Occipital lobe (tissue), 3 donors: ENCODE measurements at places on chromosomes 2 and 18. TPM values are rescaled to one million over a fixed set of nuclear protein-coding genes. Genes with fewer than 3 reads are reported as not detected.

- peak; percentile 19 for DNase-seq
Measured at GRCh38 chr2:126979039-126980003, 80.6 kb downstream of the TEX51 start.

GRCh38 chr18:28125051-28125450 lies 51.9 kb downstream of the CDH2 start:
- no peak for DNase-seq

DNA sequence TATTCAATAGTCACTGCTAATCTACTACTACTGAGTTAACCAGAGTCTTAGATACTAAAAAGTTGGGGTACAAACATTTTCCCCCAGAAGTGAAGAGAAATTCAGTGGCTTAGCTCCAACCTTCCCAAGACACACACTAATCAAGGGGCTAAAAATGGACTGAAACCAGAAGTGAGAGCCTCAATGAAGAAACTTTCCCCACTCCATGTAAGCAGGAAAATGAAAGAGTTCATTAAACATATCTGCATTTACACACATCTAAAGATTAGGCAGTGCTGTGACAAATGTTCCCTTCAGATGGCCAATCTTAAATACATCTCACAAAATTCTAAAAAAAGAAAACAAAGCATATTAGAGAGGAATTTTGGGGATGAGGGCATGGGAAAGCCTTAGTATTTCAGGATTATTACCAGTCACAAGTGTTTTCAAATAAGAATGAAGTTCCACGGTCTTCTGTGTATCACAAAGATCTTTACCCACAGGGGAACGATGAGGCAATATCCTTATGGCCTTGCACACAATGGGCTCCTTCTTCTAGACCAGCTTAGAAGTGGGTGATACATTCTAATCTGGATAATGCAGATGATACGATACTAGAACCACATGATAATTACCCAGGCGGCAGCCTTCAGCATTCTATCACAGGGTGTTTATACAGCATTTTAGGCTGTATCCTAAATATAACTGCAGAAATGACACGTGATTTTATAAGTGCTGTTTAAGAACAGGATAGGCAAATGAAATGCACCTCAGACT lies 17.1 kb downstream of the ANKRD44 start:
- no peak for DNase-seq

INHBB gene
- total RNA-seq = 5.0 TPM

COLEC11 gene
- 0.78 TPM for total RNA-seq

GRCh38 chr2:173238385-173238784 lies 116.3 kb upstream of the CDCA7 start:
- DNase-seq = no peak

DNA sequence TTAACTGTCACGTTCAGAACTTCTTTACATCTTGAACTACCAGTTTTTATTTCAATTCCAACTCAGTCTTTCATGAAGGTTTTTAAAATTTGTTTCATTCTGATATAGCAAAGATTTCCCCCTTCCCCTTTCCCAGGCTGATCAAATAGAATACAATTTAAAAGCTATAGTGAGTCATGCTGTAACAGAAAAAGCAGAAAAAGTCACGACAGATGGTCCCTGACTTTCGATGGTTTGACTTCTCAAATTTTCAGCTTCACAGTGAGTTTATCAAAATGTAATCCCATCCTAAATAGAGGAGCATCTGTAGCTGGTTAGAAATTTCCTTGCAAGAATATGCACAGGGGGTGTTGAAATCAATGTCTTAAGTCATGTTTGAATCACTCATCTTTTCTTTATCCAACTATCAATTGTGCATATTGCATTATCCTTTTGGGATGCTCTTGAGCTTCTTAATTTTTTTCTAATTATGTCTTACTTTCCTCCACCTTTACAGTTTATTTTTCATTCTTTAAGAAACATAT lies 500.3 kb downstream of the LRP1B start:
- no peak for DNase-seq

DNA sequence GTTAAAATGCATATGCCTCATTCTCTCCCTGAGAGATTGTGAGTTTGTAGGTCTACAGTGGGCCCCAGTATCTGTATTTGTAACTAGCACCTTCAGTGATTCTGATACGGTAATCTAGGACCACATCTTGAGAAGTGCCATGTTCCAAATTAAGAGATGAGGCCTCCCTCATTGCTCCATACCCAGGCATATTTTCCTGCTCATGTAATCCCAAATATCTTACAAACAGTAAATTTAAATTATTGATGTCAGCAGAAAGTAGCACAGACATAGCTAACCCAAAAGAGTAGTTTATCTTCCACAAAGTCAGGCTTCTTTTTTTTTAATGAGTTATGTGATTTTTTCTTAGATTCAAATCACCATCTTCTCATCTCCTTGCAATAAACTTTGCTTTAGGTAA lies 263.8 kb downstream of the SETBP1 start:
- no peak for DNase-seq

TUBA3E gene
- not detected for total RNA-seq

TMEM17 gene
- 6.4 TPM for total RNA-seq

UGT1A5 gene
- not detected for total RNA-seq

DNA sequence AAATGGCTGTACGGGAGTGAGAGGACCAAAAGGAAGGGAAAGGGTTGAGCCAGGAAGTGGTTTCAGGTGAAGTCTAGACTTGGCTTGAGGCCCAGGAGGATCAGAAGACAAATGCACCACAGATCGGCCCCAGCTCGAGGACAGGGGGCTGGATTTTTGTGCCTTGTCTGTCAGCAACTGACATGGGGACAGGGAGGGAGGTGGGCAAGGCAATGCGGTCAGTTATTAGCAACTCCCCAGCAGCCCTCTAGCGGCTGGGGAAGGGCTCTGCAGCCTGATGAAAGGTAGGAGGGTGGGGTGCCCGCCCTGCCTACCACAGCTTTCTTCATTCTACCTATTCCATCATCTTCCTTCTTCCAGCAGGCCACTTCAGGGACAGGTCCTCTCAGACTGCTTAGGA lies 50.0 kb downstream of the CPO start:
- DNase-seq = no peak

MDH1B gene
- total RNA-seq = 2.5 TPM

DNA sequence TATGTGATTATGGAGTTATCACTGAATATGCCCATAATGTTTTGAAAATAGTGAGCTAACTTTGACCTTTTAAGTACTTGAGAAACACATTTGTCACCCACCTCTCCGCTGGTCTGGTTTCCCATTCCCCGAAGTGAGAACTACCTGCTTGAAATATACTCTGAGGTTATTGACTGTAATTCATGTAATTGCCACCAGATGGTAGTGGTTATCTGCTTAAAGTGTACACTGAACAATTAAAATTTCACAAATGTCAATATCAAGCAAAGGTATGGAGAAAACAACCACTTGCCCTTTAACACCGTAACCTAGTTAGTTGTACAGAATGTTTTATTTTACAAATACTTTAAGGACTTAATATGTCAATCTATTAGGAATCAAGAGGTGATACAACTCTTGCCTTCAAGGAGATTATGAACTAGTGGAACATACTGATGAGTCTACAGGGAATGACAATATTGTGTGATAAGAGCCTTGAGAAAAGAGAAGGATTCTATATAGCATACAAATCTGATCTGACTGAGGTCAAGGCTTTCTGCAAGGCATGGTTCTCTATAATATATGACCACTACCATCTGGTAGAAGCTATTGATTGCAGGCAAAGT lies 316.8 kb upstream of the KCNH7 start:
- no peak for DNase-seq

GRCh38 chr2:191846515-191847476 lies at the start of gene CAVIN2:
CAVIN2 (minus strand) TSS chr2:191847088; CDS start chr2:191846925, 163 bp downstream.
- DNase-seq = no peak

- no peak for DNase-seq
Measured at GRCh38 chr2:182379241-182379640, 47.6 kb downstream of the PDE1A start.

- no peak for DNase-seq
Measured at GRCh38 chr2:182852090-182852489, 14.3 kb downstream of the FRZB start.

- DNase-seq = no peak
Measured at GRCh38 chr2:187638840-187639239, 84.6 kb upstream of the TFPI start.

- DNase-seq = no peak
Measured at GRCh38 chr18:76389716-76390115, 105.3 kb downstream of the ZNF516 start.

DNA sequence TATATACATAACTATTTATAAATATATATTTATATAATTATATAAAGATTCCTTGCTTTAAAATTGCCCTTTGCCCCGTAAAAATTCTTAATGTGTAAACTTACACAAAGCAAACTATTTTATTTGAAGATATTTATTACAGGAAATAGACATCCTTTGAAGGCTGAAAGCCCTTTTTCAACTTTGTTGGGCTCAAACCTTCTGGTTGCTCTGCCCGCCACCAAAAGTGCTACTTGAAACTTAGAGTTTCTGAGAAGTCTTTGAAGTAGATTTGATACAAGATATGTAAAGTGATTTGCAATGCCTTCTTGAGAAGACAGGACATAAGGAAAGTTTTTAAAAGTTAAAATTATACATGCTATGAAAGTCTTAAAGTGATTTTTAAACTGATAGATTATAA lies 36.6 kb upstream of the METAP1D start:
- no peak for DNase-seq

DNA sequence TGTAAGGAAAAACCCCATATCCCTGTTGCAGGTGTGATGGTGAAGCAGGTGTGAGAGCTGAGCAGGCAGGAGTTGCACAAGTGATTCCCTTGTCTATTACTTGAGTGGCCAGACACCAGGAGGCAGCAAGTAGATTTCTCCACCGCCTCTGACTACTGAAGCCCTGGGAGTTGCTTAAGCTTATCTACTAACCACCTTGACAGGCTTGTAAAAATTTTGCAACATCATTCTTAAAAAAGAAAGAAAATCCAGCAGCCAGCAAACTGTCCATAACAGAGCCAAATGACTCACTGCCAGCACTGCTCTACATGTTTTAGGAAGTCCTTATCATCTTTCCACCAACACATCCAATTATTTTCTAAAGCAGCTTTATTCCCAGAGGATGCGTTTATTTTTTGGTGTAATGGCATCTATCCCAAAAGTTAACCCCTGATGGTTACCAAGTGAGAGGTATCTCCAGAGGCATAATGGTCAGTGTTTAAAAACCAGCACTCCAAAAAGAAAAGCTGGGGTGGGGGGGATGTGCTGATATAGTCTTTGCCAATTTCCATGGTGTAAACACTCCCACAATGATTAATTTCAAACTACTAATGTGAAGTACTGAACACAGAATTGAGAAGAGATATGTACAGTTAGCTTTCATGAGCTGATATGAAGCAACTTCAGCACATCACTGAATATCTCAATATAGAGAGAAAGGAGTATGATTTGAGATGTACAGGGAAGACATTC lies 16.3 kb upstream of the GPR39 start:
- DNase-seq = no peak

DNA sequence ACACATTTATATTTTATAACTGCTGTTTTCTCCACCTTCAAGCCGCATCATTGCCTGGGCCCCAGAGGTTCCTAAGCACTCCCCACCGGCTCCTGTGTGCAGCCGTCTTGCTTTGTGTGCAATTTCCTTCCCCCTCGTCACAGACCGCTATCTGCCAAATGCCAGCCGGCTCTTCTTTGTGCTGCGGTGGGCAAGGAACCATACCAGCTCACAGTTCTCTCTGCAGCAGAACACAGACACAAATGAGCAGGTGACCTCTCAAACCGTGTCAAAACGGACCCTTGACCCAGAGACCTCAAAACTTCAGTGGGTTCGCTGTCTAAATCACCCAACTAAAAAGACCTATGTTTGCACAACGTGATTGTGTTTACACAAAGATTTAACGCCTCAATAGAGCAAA lies 58.2 kb downstream of the KLF7 start:
- DNase-seq = peak; percentile 44

- no peak for DNase-seq
Measured at GRCh38 chr18:48201337-48202005, 207.7 kb downstream of the ZBTB7C start.

DNA sequence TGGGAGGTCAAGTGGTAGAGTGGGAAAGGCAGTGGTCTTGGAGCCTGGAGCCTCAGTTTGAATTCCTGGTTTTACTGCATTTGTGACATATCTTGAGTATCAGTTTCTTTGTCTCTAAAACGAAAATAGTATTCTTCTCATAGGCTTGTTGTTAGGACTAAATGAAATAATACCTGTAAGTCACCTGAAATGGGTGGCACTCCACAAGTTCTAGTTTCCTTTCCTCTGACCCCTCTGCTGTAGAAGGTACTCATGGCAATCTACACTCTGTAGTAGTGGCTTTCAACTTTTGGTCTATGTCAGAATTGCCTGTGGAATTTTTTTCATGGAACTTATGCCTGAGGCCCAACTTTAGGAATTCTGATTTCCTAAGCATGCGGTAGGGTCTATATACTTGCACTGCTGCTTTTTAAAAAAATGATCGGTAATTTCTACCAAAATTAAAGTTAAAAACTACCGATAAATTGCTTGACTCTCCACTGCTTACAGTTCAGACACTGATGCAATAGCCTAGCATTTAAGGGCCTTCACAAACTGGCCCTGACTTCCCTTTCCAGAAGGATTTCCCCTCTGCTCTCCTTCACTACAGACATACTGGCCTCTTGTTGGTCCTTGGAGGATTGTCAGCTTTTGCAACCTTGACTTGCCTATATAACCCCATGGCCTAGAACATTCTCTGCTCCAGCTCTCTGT lies 47.2 kb downstream of the PLEK start:
- DNase-seq = no peak

DNA sequence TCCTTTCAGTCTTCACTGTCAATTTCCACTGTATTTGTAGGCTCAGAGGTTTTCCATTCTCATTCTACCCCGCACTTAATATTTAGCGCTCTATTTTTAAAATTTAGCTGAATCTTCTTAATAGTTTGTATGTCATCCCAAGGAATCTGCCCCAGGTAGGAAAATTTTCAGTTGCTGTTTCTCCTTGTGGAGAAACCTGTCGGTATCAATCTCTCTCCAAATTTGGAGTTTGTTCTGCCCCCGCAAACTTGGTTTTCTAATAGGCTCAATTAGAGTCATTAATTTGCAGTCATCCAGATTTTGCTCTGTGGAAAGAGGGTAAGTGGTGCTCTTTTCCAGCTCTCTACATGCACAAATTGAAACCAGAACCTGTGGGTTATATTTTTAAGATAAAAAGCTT lies 87.6 kb downstream of the DNAH6 start:
- no peak for DNase-seq
